Esophagus squamous epithelium (tissue), 5 donors: ENCODE measurements at places on chromosomes 13 and 19. TPM values are rescaled to one million over a fixed set of nuclear protein-coding genes. Genes with fewer than 3 reads are reported as not detected.
A peak's percentile ranks its signal among the peaks of the same experiment; 100 is the strongest.

- H3K27ac ChIP-seq, result no peak overlapping the region
- no peaks in the 10 kb centered on the region for H3K27me3 ChIP-seq
- H3K4me1 ChIP-seq, result no peaks in the 10 kb centered on the region
- H3K4me3 ChIP-seq, result no peak overlapping the region
- H3K36me3 ChIP-seq, result no peaks in the 10 kb centered on the region
- DNase-seq, result no peak
These were observed 338.5 kb upstream of the SPRY2 start for GRCh38 chr13:80679423-80679822.

Gene SULT2A1
- total RNA-seq, result not detected

Gene MED26
- 7.8 TPM for total RNA-seq

- no peak overlapping the region for H3K4me3 ChIP-seq
- no peak overlapping the region for H3K27ac ChIP-seq
- no peaks in the 10 kb centered on the region for H3K36me3 ChIP-seq
- no peak for DNase-seq
- H3K27me3 ChIP-seq, result no peaks in the 10 kb centered on the region
- no peaks in the 10 kb centered on the region for H3K4me1 ChIP-seq
These were observed 158.5 kb upstream of the MYO16 start for GRCh38 chr13:108470921-108471320.

DNA sequence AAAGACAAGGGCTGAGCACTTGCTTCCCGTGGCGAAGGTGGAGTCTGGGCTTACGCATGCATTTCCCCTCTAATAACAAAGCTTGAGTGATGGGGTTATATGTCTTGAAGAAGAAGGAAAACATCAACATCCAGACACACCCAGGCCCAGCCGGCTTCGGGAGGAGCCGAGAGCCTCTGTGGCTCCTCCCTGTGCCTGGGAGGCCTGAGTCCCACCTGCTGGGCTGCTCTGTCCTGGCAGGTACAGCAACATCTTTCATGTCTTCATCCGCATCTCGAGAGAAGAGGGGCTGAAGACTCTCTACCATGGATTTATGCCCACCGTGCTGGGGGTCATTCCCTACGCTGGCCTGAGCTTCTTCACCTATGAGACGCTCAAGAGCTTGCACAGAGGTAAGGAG lies 30.6 kb downstream of the TMEM161A start:
- no peak overlapping the region for H3K4me3 ChIP-seq
- no peak for DNase-seq
- H3K27ac ChIP-seq, result no peak overlapping the region
- H3K36me3 ChIP-seq, result no peaks in the 10 kb centered on the region
- peaks cover 25% of the 10 kb centered on the region for H3K4me1 ChIP-seq

DNA sequence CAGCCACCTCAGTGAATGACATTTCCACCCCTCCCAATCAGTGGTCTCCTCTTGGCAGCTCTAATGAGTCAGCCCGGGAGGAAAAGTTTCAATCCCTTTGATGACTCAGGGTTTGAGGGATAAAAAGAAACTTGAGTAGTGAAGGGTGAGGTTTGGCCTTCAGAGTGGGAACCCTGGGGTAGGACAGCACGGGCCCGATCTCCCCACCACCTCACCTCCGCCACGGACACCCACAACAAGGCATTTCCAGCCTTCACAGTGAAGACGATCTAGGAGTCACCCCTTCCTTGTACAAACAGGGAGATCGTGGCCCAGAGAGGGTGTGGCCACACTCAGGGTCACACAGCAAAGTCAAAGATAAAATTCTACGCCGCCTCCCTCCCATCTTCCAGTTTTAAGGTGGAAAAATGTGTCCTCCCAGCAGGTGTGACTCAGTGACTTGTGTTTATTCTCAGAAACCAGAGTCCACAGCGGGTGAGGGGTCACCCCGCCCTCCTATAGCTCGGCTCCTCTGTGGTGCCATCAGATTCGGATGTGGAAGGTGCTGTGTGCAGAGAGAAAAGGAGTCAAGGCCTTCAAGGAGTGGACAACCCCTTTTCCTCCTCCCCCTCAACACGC lies 12.3 kb downstream of the CIB3 start:
- H3K27me3 ChIP-seq, result no peaks in the 10 kb centered on the region
- H3K4me1 ChIP-seq, result no peaks in the 10 kb centered on the region
- DNase-seq, result no peak
- no peaks in the 10 kb centered on the region for H3K36me3 ChIP-seq

GRCh38 chr13:22961835-22962537 lies 218.8 kb upstream of the SGCG start:
- no peak overlapping the region for H3K27ac ChIP-seq
- no peaks in the 10 kb centered on the region for H3K27me3 ChIP-seq
- H3K36me3 ChIP-seq, result no peaks in the 10 kb centered on the region
- no peak overlapping the region for H3K4me3 ChIP-seq
- no peaks in the 10 kb centered on the region for H3K4me1 ChIP-seq

DNA sequence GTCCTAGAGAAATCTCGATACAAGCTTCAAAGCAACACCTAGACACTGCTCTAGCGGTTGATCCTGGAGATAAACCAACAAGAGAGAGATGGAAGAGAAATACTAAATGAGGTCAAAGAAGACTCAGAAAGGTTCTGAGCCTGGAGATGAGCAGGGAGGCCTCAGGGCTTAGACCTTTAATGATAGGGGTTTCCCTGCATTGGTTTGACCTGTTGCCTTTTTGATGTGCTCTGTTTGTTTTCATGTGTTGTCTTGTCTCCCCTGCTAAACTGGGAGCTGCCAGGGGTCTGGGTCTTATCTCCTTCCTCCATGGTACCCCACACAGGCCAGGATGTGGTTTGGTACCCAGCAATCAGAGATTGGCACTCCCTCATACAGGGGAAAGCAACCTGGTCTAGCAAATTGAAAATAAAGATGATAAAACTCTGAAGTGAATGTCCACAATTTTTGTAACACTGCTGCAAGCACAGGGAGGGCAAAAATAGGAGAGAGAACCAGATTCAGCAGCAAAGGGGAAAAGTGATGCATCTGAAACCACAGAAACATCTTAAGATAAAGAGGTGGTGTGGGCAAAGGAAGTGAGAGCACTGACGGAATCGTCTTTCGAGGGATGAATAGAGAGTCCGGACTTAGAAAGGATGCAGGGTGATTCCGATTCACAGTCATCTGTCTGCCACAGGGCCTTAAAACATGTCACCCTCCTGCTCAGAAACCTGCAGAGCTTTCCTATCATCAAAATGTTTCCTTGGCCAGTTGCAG lies 3.5 kb downstream of the FFAR2 start:
- H3K27me3 ChIP-seq, result no peaks in the 10 kb centered on the region
- H3K4me3 ChIP-seq, result no peak overlapping the region
- H3K4me1 ChIP-seq, result peaks cover 16% of the 10 kb centered on the region
- DNase-seq, result no peak
- H3K27ac ChIP-seq, result no peak overlapping the region

- DNase-seq, result no peak
- H3K27ac ChIP-seq, result peak overlapping the region; percentile 69
- peaks cover 41% of the 10 kb centered on the region for H3K36me3 ChIP-seq
- no peaks in the 10 kb centered on the region for H3K27me3 ChIP-seq
- no peak overlapping the region for H3K4me3 ChIP-seq
These were observed 1.9 kb downstream of the HNRNPA1L2 start for GRCh38 chr13:52644108-52644507.

GRCh38 chr19:45195764-45196163 lies 17.2 kb downstream of the BLOC1S3 start:
- no peak overlapping the region for H3K4me3 ChIP-seq
- no peaks in the 10 kb centered on the region for H3K27me3 ChIP-seq
- no peak for DNase-seq
- no peaks in the 10 kb centered on the region for H3K36me3 ChIP-seq
- H3K27ac ChIP-seq, result no peak overlapping the region

DNA sequence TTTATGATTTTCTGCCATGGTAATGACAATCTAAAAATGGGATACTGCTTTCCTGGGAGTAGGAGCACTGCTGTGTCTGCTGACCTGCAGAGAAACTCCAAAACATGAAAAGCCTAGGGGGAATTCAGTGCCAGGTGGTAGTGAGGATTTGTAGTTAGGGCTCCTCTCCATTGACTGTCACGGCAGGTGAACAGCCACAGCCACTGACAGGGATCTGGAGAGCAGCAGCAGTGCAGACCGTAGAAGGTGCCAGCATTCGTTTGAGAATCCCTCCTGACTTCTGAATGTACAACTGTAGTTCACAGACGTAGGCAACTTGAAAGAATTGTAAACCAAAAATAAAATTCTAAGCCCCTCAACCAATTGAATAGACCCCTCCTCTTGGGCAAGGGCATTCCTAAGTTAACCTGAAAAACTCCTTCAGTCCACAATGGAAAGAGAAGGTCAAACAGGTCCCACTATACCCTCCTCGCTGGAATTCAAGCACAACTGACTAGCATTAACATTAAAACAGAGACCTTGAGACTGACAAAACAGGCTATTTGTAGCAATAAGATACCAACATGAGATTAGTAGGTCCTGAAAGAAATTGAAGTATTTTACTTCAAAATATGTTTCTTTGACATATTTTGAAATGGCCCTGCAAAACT lies 1328.8 kb downstream of the OLFM4 start:
- no peak overlapping the region for H3K27ac ChIP-seq
- no peaks in the 10 kb centered on the region for H3K36me3 ChIP-seq
- no peaks in the 10 kb centered on the region for H3K27me3 ChIP-seq
- no peak for DNase-seq
- H3K4me3 ChIP-seq, result no peak overlapping the region
- H3K4me1 ChIP-seq, result no peaks in the 10 kb centered on the region

Gene STOML3
- total RNA-seq, result not detected

GRCh38 chr19:1125601-1126467 lies 22.0 kb downstream of the GPX4 start:
- peak overlapping the region; percentile 40 for H3K27ac ChIP-seq
- peaks cover 82% of the 10 kb centered on the region for H3K4me1 ChIP-seq
- no peak overlapping the region for H3K4me3 ChIP-seq
- no peak for DNase-seq
- H3K36me3 ChIP-seq, result peaks cover 57% of the 10 kb centered on the region
- no peaks in the 10 kb centered on the region for H3K27me3 ChIP-seq
